Upper lobe of left lung (tissue), 6 donors: ENCODE measurements at places on chromosomes 11 and 22. TPM values are rescaled to one million over a fixed set of nuclear protein-coding genes. Genes with fewer than 3 reads are reported as not detected.

DNA sequence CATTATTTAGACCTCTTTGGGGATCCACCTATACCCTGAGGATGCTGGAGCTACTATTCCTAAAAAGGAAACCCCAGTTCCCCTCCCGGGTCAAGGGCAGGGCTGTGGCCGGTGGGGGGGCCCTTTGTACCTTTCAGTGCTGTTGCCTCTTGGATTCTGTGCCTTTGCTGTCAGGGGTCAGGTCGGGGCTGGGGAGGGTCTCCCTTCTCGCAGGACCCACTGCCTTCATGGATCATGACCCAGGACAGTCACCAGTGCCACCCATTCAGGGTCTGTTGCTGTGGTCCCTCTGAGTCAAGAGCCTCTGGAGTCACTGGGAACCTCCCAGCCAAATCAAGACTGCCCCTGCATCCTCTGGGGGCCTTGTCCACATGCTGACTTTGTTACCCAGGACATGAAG, 78.1 kb upstream of the CCND1 start:
- no peak for DNase-seq

GRCh38 chr11:122863704-122864326, 18.7 kb upstream of the JHY start:
- DNase-seq: no peak

DNA sequence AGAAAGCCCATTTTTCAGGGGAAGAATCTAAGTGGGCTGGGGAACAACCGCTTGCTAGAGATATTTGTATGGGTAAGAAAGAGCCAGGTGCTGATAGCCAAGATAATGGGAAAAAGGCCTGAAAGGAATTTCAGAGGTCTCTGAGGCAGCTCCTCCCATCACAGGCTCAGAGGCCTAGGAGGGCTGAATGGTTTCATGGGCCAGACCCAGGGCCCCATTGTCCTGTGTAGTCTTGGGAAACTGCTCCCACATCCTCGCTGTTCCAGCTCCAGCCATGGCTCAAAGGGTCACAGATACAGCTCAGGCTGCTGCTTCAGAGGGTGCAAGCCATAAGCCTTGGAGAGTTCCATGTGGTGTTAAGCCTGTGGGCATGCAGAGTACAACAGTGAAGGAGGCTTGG, 73.2 kb upstream of the ARHGAP20 start:
- no peak for DNase-seq

Gene PDGFD
- total RNA-seq: 2.7 TPM

DNA sequence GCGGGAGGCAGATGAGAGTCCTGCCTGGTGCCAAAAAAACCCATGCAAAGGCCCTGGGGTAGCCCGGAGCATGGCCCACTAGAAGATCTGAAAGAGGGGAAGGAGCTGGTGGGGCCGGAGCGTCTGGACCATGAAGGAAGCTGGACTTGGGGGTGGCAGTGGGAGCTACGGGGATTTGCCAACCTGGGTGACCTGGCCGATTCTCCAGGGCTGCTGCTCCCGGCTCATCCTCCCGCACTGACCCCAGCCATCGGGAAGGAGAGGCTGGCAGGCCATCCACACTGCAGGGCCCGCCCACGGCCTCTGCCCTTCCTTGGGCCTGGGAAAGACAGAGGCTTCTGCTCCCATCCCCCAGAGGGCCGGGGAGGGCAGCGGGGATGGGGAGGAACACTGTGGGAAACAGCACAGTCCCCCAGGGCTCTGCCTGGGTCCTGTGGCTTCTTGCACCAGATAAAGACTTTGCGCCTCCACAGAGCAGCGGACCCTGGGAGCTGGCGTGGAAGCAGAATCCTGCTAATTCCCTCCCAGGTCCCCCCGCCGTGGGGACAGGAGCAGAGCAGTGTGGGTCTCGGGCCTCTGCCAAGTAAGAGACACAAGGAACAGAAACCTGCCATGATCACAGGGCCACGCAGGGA, 87.1 kb upstream of the LINC01488 start:
- DNase-seq: no peak

Gene SLC22A6
- total RNA-seq: not detected

DNA sequence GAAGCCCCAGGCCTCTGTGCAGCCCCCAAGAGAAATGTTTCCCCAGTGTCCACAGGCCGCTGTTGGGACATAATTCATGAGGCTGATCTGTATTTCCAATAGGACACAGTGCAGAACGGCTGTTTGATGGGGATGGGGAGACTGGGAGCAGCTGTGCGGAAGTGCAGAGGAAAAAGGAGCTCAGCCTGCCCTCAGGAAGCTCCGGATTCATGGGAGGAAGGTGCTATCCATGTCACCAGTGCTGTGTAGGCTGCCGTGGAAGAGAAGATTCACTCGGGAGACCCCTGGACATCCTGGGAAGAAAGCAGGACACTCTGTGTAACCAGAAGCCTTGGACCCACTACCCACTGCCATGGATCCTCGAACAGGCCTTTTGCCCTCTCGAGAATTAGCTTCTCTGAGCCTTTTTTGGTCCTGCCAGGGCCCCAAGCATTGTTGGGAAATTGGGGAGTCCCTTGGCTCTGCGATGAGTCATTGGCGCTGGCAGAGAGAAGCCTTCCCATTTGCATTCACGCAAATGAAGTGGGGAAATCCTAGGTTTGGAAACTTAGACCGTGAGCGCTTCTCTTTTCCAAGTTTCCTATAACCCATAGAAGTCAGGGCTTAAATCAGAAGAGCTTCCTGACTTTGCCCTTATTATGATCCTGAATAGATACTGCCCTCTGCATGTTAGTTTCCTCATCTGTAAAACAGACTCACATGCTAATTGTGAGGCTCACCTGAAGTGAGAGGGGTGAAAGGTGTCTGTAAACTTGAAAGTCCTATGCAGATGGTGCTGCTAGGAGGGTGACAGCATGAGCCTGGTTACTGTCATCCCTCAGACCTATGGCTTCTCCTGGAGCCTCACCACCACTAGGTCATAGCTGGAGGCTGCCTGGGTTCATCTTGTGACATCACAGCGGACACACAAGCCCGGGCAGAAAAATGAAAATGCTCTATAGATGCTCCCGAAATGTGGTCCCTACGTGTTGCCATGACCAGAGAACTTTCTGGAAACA, 229.2 kb upstream of the B3GAT1 start:
- DNase-seq: no peak

DNA sequence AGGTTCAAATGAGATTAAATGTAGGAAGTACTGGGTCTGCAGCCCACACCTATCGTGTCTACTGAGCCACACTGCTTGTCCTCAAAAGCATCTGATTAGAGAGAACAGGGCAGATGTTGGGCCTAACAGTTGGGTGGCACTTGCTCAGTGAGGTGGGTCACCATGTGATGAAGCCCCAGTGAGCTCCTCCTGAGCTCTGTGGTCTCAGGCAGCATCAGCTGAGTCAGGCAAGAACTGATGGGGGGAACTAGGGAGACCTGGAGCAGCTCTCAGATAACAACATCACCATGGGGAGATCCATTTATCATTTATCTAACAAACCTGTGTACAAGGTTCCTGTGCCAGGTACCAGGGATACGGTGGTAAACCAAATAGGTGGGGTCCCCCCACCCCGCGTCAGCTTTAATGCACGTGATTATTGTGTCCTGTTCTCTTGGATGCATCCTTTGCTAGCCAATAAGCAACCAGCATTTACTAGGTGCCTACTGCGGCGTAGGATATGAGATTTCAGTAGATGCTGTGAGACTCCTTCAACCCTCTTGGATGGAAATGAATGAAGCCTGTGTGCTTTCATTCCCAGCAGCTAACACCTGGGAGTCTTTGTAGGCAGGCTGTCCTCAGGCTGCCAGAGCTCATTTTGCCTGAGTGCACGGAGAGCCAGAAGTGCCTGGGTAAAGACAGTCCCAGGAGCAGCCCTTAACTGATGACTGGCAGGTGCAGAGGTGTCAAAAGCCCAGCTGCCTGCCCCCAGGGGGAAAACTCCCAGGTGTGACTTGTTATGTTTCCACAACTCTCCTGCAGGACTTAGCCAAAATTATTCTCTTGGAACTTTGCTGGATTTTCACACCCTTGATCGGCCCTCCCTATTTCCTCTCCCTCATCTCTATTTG, 73.6 kb upstream of the NARS2 start:
- peak; percentile 10 for DNase-seq

Gene DDX25
- not detected for total RNA-seq

GRCh38 chr11:23212807-23213206, 352.5 kb upstream of the CCDC179 start:
- DNase-seq: no peak

GRCh38 chr11:61080526-61080925, 21.8 kb upstream of the CD5 start:
- peak; percentile 15 for DNase-seq

Gene TRIM64C
- total RNA-seq: not detected

GRCh38 chr11:83312430-83312829, 26.3 kb upstream of the CCDC90B start:
- no peak for DNase-seq

- DNase-seq: no peak
These were observed 118.4 kb downstream of the RBFOX2 start for GRCh38 chr22:35910003-35910769.

- DNase-seq: no peak
These were observed 258.5 kb downstream of the DDX10 start for GRCh38 chr11:108923413-108923812.

DNA sequence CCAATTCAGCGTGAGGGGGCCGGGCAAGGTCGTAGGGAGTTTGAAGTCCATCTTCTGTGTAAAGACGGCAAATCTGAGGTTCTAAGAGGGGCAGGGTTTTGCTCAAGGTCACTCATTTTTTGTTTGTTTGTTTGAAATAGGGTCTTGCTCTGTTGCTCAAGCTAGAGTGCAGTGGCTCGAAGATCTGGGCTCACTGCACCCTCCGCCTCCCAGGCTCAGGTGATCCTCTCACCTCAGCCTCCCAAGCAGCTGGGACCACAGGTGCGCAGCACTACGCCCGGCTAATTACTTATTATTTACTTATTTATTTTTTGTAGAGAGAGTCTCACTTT, 355 bp upstream of the AP1B1 start:
- no peak for DNase-seq

DNA sequence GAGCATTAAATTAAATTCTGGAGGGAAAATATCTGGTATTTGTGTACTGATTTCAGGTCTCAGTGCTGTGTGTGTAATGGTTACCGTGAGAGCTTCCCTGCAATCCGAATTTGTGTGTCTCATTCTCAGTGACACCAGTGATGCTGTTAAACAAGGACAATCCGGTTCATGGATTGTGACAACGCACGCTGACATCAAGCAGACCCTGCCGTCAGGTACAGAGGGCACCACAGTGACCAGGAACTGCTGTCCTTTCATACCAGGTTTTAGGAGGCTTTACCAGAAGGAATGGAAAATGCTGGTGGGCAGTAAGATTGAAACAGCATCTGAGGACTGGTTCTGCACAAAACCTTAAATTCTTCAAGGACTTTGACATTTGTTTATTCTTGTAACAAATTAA, 30.5 kb upstream of the PLET1 start:
- DNase-seq: no peak

Gene SHANK2
- total RNA-seq: 182 TPM

GRCh38 chr22:39872548-39872947, 21.0 kb downstream of the ENTHD1 start:
- DNase-seq: no peak

DNA sequence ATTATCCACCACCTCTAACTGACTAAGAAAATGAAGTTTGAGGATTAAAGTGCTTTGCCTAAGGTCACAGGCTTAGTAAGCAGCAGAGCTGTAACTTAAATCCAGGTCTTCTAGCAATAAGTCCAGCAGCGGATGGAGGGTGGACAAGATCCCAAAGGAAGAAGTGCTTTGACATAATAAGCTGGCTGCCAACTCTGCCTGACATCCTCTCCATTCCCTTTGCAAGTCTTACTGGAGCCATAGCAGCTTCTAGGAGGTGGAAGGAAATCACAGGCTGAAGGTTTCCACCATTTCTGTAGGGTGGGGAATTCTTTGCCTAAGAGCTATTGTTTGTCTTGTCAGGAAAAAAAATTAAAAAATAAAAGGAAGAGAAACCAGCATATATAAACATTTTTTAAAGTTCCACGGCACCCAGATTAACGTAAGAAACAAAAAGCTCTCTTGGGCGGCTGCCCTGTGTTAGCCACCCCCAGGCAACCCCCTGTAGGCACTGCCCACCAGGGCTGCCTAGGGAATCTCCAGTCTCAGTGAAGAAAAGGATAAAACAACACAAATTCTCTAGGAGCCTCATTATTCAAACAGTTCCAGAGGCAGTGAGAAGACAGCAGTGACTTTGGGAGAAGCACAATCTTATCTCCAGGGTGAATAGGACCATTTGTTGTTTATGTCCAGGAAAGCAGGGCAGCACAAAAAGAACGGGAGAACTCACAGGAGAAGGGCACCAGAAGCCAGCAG, 380.8 kb upstream of the CADM1 start:
- no peak for DNase-seq

DNA sequence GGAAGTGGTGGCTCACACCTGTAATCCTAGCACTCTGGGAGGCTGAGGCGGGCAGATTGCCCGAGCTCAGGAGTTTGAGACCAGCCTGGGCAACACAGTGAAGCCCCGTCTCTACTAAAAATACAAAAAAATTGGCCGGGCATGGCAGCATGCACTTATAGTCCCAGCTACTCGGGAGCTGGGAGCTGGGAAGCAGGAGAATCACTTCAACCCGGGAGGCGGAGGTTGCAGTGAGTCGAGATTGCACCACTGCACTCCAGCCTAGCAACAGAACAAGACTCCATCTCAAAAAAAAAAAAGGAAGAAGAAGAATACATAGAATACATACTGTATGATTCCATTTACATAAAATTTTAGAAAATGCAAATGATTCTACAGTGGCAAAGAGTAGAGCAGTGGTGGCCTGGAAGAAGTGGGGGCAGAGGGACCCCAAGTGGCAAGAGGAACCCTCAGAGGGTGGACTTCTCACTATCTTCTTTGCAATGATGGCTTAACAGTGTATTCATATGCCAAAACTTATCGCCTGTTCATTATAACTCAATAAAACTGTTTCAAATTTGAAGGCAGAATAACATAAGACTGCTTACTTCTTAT, 22.0 kb downstream of the PACSIN2 start:
- DNase-seq: no peak

DNA sequence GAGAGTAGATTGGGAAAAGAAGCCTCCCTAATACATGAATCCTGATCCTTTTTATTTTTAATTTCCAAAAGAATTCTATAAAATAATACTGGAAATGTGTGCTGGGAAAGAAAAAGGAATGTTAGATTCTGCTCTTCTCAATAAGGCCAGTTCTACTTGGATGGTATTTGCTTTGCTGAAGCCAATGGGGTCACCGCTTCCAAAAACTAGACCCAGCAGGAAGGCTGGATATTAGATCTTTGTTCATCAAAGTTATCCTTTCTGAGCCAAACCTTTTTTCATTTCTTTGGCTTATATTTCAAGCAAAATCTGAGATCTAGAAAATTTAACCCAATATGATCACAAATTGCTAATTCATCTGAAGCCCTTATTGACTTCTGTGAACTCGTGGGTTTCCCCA, 41.4 kb downstream of the SCUBE2 start:
- no peak for DNase-seq

GRCh38 chr11:79697905-79698304, 257.1 kb upstream of the TENM4 start:
- DNase-seq: no peak

- DNase-seq: no peak
These were observed 1.9 kb downstream of the NUMA1 start for GRCh38 chr11:72078477-72078876.

DNA sequence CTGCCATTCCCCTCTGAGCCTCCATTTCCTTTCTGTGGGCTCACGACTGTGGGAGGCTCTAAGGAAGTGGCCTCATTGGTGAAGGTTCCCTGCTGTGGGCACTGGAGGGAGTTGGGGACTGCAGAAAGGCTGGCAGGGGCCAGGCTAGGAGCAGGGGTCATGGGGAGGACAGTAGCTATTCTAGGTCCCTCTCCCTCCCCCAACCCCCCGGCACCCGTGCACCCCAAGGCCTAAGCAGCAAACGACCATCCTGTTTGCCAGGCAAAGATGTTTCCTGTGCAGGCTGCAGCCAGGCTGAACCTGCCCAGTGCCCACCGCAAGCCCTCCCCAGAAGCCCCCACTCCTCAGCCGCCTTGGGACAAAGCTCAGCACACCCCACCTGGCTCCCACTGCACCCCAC, 189.4 kb downstream of the MN1 start:
- no peak for DNase-seq
